Psoas muscle (tissue), 8 donors: ENCODE measurements at places on chromosomes 12 and 14. TPM values are rescaled to one million over a fixed set of nuclear protein-coding genes. Genes with fewer than 3 reads are reported as not detected.

DNA sequence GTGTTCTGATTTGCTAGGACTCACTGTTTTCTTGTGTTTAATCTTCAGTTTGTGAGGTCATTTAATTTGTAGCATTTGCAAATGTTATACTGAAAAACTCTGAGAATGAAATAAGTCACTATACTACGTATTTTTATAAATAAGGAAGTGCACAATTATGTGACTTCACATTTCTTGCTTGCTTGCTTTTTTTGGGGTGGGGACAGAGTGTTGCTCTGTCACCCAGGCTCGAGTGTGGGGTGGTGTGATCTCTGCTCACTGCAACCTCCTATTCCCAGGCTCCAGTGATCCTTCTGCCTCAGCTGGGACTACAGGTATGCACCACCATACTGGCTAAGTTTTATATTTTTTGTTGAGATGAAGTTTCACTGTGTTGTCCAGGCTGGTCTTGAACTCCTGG, 32.7 kb downstream of the RBM25 start:
- DNase-seq, result no peak

DNA sequence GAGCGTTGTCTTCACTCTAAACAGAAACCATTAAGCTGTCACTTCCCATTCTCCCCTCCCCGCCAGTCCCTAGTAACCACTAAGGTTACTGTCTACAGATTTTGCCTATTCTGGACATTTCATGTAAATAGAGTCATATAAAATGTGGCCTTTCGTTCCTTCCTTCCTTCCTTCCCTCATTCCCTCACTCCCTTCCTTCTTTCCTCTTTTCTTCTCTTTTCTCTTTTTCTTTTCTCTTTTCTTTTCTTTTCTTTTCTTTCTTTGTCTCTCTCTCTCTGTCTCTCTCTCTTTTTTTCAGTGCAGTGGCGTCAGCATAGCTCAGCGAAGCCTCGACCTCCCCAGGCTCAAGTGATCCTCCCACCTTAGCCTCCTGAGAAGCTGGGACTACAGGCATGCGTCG, 37.8 kb downstream of the HCAR2 start:
- no peak for DNase-seq

DNA sequence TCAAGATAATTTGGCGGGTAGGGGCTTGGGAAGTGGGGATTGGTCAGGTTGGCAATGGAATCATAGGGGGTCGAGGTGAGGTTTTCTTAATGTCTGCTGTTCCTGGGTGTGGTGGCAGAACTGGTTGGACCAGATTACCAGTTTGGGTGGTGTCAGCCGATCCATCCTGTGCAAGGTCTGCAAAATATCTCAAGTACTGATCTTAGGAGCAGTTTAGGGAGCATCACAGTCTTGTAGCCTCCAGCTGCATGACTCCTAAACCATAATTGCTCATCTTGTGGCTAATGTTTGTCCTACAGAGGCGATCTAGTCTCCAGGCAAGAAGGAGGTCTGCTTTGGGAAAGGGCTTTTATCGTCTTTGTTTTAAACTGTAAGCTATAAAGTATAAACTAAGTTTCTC, 868.4 kb downstream of the DIO2 start:
- DNase-seq, result no peak

DNA sequence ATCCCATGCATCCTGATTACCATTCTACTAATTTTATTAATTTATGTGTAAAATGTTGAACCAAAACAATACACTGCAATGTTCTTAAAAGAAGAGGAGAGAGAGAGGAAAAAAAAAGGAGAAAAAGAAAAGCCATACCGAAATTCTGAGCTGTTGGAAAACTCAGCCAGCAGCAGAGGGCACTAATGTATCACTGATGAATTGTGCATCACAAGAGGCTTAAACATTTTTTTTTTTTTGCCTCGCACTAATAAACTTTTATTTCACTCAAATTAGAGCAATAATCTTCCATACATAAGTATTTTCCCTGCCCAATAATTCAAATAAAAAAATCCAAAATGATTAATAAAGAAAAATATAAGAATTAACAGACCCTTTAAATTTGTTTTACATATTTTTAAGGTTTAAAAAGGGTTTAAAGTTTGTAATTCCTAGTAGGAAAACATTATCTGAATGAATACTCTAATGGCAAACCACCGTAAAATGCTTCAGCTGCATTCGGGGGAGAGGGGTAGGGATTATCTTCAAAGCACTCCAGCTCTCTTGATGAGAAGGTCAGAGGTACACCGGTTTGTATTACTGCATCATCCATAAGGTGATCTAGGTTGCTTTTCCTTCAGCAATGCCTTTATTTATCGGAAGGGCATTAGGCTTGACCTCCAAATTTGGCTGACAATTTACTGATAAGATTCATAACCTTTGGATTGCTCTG, 41.9 kb downstream of the ATP23 start:
- no peak for DNase-seq

DNA sequence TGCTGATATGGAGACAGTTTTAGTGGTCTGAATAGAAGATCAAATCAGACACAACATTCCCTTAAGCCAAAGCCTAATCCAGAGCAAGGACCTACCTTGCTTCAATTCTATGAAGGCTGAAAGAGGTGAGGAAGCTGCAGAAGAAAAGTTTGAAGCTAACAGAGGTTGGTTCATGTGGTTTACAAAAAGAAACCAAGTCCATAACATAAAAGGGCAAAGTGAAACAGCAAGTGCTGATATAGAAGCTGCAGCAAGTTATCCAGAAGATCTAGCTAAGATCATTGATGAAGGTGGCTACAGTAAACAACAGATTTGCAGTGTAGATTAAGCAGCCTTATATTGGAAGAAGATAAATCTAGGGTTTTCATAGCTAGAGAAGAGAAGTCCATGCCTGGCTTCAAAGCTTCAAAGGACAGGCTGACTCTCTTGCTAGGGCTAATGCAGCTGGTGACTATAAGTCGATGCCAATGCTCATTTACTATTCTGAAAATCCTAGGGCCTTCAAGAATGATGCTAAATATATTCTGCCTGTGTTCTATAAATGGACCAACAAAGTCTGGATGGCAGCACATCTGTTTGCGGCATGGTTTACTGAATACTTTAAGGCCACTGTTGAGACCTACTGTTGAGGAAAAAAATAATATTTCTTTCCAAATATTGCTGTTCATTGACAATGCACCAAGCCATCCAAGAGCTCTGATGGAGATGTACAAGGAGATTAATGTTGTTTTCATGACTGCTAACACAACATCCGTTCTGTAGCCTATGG, 361.0 kb downstream of the DPF3 start:
- DNase-seq, result no peak

DNA sequence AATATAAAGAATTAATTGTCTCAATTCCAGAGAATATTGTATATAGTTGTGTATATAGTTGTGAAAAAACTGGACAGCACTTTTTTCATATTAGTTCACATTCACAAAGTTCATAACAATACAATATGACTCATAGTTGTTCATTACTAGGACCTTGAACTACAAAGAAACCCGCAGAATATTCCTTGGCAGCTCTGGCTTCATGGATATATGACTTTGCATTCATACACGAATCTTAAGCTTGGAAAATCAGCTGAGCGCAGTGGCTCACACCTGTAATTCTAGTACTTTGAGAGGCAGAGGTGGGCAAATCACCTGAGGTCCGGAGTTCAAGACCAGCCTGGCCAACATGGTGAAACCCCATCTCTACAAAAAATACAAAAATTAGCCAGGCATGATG, 38.1 kb upstream of the PCED1B start:
- DNase-seq, result no peak

The SMCO2 gene
- total RNA-seq, result not detected

The ESR2 gene
- 0.81 TPM for total RNA-seq
